MM.1S (cell line): ENCODE measurements at places on chromosomes 11 and 22.

DNA sequence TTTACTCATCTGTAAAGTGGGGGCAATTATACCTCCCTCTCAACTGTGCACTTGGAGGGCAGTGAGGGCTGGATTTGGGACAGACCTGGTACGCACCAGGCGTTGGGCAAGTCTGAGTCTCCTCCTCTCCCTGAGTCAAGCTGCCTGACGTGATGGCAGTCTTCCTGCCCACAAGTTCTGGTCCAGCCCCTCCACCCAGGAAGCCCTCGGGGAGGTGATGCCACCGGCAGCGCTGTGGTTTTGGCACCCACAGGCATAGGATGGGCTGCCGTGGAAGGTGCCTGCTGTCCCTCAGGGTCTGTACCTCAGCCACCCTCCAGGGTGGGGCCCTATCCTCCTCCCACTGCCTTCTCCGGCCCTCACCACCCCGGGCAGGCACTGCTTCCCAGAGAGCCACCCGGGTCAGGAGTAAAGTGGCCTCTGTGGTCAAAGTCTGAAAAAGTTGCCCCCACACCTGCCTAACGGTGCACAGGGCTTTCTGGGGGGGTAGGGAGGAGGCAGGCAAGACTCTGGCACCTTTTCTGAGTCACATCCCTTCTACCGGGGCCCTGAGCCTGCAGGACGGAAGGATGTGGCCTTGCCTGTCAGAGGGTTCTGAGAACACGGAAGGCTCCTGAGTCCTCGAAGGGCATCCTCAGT is 6.5 kb upstream of the APOBEC3H start:
- no peak for DNase-seq

- DNase-seq, result peak; percentile 52
These were observed 66.5 kb downstream of the GGTLC2 start for GRCh38 chr22:22710719-22711531.

DNA sequence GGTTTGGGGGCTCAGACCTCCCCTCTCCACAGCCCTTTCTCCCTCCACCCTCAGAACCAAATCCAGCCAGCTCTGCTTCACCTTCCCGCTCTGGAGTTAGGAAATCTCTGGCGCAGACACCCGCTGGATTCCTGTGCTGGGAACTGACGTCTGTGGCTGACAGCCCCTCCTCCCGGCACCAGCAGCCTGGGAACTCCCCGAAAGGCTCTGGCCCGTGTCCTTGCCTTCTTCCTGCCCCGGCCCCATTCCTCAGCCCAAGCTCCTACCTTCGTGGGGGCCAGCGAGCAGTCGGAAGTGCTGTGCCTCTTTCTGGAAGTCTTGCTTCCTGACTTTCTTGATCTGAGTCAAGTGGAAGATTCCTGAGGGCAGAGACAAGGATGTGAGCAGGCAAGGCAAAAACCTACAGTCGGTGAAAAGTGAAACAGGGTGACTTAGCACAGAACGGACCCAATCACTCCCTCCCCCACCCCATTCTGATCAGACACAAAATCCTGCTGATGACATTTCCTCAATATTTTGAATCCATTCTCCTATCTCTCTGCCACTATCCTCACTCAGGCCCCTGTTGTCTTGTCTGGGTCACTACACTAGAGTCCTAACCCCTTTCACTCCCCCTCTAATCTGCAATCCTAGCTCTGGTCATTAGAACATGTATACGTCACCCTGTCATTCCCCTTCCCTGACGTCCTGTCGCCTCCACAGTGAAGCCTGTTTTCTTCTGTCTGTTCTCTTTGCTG is 34.1 kb downstream of the CHRDL2 start:
- no peak for DNase-seq

DNA sequence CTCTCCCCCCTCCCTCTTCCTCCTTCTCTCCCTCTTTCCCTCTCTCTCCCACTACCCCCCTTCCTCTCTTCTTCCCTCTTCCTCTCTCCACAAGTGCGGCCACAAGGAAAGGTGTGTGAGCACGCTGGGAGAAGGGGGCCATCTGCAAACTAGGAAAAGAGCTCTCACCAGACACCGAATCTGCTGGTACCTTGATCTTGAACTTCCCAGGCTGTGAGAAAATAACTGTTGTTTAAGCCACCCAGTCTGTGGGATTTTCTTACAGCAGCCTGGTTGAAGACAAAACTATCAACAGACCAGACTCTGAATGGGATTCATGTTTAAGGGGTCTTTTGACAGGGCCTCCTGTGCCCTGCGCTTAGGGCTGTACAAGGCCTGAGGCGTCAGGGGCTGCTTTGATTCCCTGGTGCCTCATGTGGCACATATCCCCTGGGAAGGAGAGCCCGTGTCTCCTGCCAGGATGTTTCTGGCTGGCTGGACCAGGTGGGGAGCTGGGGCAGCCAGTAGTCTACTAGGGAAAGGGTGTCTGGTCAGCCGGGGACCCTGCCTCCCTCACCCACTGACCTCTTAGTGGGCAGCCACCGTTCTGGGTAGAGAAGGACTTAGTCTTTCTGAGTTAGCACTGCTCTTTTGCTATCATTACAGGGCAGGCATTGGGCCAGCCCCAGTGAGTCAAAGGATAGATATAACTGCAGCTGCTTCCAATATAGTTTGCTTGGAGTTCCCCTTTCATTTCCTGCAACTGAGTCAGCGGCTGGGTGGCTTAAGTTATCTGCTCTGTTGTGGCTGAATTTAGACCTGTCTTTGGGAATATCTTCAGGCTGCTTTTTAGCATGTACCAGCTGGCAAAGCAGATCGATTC is 6.2 kb downstream of the PANX1 start:
- DNase-seq, result no peak

GRCh38 chr11:119741369-119742262 is 12.6 kb upstream of the NECTIN1 start:
- peak; percentile 58 for DNase-seq
